ENCODE measurements at places on chromosomes 13 and 19.

DNA sequence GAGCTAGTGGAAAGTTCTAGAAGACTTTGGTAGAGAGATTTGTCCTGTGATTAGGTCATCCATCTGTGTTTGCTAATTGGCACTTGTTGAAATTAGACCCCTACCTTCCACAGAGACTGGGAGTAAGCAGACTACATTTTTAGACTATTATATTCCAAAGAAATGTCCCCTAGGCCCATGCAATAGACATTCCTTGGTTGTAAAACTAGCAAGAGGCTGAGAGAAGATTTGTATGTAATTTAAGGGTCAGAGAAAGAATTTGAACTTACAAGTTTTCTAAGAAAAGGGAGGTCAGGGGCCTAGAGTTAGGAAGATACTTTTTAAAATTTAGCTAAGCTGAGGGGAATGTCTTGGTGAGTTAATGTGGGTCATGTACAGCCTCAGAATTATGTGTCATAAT is 470.7 kb upstream of the SLITRK1 start:
- DNase-seq = no peak

DNA sequence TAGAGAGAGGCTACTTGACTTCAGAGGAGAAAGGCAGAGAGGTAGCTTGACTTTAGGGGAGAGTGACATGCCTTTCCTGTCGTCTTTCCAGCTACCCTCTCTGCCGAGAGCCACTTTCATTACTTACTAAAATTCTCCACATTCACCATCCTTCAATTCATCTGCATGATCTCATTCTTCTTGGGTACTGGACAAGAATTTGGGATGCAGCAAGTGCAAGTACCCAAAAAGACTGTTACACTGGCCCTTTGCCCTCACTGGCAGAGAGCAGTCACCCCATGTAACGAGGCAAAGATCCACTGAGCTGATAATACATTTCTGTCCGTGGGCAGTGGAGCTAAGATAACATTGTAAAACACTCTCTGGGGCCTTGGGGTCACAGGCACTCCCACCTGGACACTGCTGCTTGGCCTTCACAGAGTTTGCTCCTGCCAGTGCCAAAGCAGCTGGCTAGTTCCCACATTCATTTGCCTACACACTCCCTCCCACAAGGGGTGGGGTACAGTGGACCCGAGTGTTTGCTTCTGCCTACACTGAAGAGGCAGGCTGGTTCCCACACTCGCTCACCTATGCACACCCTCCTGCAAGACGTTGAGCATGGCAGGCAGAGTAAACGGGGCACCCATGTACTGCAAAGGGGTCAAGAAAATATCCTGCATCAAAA is 1276.9 kb upstream of the PCDH9 start:
- no peak for DNase-seq

DNA sequence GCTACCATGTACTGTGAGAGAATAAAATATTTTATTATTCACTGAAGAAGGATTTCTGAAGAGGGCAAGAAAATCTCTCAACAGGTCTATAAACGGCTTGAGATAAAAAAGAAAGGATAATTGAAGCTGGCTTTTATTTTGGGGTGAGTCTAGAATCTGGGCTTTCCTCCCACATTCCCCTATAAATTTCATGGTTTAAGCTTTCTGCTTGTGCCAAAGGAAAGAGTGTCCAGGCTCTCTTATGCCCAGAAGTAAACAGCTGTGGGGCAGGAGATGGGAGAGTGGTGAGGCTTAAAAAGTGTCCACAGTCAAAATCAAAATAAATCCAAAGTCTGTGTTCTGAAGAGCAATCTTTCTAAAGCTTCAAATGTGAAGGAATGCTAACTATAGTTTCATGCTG is 942.2 kb upstream of the MIR17HG start:
- no peak for DNase-seq

- DNase-seq = no peak
These were observed 516 bp downstream of the ZNF175 start for GRCh38 chr19:51571599-51571998.

- peak; percentile 56 for DNase-seq
These were observed 23.1 kb upstream of the TNFRSF19 start for GRCh38 chr13:23547000-23547590.

DNA sequence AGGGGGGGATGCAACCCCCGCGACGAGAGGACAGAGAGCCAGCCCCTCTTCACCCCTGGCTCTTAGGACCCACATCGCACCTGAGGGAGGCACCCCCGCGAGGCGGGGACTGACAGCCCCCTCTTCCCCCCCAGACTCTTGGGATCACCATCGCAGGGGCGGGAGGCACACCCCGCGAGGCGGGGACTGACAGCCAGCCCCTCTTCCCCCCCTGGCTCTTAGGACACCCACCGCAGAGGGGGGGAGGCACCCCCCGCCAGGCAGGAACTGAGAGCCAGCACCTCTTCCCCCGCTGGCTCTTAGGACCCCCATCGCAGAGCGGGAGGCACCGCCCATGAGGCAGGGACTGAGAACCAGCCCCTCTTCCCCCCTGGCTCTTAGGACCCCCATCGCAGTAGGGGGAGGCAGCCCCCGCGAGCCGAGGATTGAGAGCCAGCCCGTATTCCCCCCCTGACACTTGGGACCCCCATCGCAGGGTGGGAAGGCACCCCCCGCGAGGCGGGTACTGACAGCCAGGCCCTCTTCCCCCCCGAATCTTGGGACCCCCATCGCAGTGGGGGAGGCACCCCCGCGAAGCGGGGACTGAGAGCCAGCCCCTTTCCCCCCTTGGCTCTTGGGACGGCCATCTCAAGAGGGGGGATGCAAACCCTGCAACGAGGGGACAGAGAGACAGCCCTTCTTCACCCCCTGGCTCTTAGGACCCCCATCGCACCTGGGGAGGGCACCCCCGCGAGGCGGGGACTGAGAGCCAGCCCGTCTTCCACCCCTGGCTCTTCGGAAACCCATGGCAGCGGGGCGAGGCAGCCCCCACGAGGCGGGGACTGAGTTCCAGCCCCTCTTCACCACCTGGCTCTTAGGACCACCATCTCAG is 2425.1 kb upstream of the PCDH20 start:
- no peak for DNase-seq

- DNase-seq = peak; percentile 46
These were observed 4.0 kb downstream of the EMP3 start for GRCh38 chr19:48329167-48329891.

GRCh38 chr19:54573330-54573872 is at the start of gene LILRA2:
Gene LILRA2 (plus strand): TSS chr19:54573790. CDS start chr19:54573879, 89 bp downstream.
- no peak for DNase-seq

DNA sequence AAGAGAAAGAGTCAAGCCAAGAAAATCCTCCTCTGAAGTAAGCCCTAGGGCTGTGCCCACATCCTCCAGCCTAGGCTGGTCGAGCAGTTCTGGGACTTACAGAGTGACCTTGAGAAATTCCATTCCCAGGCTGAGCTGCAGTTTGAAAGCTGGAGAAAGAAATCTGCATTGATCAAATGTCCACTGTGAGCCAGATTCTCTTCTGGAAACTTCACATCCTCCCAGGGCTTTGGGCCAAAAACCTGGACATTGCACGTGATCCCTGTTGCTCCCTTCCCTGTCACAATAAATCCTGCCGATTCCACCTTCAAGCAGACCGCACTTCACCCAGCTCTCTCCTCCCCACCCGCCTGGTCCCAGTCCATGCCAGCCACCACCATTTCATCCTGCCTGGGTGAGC is 15.7 kb downstream of the TMEM143 start:
- DNase-seq = peak; percentile 36

DNA sequence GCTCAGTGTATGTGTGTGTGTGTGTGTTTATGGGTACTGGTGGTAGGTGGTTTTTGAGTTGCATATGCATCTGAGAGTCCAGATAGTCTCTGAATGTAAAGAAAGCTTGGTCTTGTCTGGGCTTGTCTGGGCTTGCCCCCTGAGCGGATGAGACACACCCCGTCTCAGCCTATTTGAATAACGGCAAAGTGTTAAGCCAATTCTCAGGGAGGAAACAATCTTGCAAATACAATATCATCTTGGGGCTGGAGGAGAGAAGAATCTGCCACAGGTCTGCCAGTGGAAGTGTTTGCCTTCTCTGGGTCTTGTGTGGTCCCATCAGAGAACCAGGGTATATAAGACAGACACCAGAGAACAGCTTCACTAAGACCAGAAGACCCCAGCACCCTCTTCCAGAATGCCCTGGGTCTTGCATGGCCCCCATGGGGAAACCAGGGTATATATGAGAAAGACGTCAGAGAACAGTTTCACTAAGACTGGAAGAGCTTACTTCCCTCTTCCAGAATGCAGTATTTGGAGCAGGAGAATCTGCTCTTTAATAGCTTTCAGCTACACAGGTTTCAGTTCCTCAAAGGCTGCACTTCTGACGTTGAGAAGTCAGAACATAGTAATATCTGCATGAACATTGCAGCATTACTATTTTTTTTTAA is 13.3 kb downstream of the CD70 start:
- no peak for DNase-seq

- peak; percentile 71 for DNase-seq
These were observed 159.0 kb upstream of the IRS2 start for GRCh38 chr13:109945206-109945960.

- no peak for DNase-seq
These were observed 953.4 kb upstream of the PRR20A start for GRCh38 chr13:56187331-56187730.

- no peak for DNase-seq
These were observed 160.6 kb upstream of the SOX1 start for GRCh38 chr13:111906306-111906705.

DNA sequence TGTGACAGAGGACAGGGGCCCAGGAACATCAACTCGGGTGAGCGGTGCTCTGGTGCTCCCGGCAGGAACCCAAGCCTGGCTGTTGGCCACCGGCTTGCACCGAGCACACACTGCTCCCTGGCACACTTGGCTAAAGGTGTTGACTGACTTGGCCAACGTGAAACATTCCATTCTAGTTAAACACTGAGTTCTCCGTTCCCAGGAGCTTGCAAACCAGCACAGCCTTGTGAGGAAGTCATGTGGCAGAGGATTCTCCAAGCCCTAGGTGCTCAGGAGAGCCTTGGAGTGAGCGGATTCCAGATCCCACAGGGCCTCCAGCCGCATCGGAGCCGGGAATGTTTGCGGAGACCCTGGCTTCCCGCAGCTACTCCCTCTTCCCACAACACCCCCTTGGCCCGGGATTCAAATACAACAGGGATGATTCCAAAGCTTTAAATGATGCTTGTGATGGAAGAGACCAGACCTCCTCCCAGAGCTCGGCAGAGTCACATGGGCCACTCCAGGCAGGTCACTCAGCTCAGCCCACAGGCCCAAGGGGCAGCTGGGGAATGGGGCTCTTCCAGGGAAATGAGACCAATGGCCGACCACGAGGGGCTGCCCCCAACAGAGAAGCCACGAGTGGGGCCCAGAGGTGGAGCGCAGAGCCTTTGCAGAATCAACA is 2.9 kb downstream of the C13orf46 start:
- DNase-seq = peak; percentile 75

DNA sequence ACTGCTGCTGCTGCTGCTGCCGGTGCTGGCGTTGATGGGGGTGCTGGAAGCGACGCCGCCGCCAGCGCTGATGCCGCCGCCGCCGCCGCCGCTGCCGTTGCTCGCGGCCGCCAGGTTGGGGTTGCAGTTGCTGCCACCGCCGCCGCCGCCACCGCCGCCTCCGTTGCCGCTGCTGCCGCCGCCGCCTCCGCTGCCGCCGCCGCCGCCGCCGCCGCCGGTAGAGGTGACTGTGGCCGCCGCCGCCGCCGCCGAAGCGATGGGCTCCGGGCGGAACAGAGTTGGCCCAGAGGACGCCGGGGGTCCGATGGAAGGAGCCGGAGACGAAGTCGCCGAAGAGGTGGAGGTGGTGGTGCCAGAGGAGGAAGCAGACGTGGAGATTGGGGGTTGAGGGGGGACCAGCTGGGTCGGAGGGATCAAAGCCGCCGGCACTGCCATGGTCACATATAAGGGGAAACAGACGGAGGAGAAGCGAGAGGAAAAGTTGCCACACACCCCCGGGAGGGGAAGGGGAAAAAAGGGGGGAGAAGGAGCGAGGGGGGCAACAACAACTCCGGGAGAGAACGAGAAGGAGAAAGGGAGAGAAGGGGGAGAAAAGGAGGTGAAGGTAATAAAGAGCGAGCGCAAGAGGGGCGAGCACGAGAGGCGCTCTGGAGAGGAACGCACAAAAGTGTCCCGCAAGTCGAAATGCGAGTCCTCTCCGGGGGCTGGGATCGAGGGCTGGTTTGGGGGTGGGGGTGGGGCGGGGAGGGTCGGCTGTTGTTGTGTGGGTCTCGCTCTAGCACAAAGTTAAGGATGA is 471 bp downstream of the DACH1 start:
- DNase-seq = no peak

GRCh38 chr13:52837850-52838249 is 10.6 kb downstream of the PCDH8 start:
- no peak for DNase-seq

- DNase-seq = peak; percentile 71
These were observed 1.3 kb downstream of the TSKS start for GRCh38 chr19:49761625-49762311.

GRCh38 chr13:58190577-58190976 is 559.0 kb downstream of the PCDH17 start:
- DNase-seq = no peak

- peak; percentile 29 for DNase-seq
These were observed 230.2 kb downstream of the TDRD3 start for GRCh38 chr13:60627071-60627686.

DNA sequence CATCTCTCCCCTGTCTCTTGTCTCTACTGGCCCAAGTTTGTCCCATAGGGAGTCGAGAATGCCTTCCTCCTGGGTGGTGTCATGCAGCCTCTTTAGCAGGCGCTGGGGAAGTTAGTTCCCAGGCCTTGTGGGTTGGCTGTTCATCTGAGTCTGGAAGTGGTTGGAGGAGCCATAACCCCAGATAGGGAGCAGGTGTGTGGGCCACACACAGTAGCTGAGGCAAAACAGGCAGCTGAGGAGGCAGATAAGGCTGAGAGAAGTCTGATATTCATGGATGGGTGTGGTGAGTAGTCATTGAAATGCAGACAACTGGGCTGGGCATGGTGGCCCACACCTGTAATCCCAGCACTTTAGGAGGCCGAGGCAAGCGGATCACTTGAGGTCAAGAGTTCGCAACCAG is 40.9 kb upstream of the KPNA3 start:
- DNase-seq = no peak

- no peak for DNase-seq
These were observed 58.2 kb downstream of the USP12 start for GRCh38 chr13:27113436-27113835.

DNA sequence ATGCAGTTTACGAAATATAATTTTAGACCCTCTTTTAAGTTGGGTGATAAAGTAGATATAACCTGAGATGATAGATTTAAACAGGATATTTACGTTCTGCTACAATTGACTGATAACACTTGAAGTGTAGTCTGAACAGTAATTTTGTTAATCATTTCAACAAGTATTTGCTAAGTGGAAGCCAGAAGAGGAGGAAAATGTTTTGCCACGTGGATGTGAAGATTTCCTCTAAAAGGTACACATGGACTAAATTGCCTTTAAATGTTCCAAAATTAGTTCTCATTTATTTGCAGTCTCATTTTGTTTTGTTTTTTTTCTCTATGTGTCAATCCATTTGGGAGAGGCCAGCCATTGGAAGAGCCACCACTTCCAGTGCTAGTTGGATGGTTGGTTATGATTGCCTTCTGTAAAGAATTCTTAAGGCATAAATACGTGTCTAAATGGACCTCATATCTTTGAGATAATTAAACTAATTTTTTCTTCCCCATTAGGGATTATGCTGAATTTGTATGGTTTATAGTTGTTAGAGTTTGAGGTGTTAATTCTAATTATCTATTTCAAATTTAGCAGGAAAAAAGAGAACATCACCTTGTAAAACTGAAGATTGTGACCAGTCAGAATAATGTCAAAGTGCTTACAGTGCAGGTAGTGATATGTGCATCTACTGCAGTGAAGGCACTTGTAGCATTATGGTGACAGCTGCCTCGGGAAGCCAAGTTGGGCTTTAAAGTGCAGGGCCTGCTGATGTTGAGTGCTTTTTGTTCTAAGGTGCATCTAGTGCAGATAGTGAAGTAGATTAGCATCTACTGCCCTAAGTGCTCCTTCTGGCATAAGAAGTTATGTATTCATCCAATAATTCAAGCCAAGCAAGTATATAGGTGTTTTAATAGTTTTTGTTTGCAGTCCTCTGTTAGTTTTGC is 2.8 kb downstream of the MIR17HG start:
- DNase-seq = peak; percentile 5
